ENCODE measurements at places on chromosomes 7 and 10.

DNA sequence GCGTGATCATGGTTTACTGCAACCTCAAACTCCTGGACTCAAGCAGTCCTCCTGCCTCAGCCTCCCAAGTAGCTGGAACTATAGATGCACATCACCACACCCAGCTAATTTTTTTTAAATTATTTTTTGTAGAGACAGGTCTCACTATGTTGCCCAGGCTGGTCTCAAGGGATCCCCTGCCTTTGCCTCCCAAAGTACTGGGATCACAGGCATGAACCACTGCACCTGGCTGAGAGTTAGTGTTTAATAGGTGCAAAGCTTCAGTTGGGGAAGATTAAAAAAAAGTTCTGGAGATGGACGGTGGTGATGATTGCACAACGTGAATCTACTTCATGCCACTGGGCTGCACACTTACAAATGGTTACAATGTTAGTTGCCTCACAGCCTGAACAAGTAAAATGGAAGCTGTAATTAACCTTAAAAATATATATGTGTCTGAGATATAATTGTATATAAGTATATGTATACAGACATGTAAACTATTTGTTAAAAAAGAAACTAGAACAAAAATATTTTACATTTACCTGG is 106.4 kb upstream of the ZNF438 start:
- DNase-seq, result no peak

DNA sequence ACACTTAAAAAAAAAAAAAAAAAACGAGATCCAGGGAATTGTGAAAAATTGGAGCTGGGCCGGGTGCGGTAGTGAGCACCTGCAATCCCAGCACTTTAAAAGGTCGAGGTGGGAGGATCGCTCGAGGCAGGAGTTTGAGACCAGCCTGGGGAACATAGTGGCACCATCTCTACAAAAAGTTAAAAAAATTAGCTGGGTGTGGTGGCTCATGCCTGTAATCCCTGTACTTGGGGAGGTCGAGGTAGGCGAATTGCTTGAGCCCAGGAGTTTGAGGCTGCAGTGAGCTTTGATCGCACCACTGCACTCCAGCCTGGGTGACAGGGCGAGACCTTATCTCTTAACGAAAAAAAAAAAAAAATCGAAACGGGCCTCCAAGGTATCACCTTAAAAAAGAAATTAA is 2.0 kb downstream of the CLDN4 start:
- no peak for DNase-seq

DNA sequence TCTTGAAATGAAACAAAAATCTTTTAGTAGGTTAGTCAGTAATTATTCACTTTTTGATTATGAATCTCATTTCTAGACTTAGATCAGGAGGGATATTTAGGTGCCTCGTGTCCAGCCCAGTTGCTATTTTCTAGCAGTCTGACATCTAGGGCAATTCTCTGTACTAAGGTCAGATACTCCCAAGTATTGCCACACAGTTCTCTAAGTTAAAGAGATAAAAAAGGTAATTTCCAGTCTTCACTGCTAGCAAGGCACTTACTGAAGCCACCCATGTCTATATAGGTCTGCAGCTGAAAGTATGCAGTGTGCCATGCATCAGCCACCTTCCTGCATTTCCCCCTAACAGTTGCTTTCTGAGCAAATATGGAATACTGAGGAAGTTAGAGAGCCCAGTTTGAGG is 83.4 kb downstream of the PON1 start:
- DNase-seq, result no peak

- DNase-seq, result no peak
Measured at GRCh38 chr7:57404343-57404966, 45.5 kb upstream of the ZNF716 start.

DNA sequence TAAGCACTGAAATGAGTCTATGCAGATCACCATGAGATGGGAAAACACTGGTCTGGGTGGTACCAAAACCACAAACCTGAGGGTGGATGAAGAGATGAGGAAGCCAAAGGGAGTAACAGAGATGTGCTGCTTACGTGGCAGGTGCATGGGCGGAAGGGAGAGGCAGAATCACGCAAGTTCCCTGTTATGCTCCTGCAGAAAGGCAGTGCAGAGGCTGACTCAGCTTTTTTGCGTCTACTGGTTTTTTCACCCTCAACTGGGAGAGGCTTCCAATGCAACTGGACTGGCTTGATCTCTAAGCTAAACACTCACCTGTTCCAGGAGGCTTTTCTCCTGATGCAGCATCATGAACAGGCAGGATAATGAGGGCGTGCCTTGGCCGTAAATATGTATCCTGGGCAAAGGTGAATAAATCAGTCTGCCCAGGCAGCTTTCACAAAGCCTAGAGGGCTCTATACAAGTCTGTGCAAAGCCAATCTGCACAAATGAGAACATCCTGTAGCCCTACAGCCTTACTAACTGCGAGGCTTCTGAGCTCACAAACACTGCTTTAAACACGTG is 95.4 kb upstream of the AFAP1L2 start:
- DNase-seq, result no peak

- no peak for DNase-seq
Measured at GRCh38 chr7:142153400-142153799, 41.9 kb downstream of the MGAM2 start.

- DNase-seq, result peak; percentile 21
Measured at GRCh38 chr7:44477063-44477830, 13.2 kb downstream of the NUDCD3 start.

DNA sequence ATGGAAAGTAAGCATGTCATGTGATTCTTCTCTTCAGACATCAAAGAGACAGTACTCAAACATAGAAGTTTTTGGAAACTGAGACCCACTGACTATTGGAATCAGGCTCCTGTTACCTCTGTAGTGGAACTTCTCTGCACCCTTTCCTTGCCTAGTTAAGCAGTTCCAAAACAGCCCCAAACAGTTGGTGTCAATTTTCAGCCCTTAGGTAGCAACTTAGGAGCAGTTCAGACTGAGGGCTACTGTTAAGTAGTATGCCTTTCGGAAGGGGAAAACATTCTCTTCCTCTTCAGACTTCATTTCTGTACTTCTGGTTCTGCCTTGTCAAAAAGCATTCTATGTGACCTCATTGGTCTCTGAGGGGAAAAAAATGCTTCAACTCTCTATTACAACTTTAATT is 85.7 kb downstream of the ZNF277 start:
- DNase-seq, result no peak

GRCh38 chr7:9250876-9251275 is 817.5 kb downstream of the NXPH1 start:
- no peak for DNase-seq

DNA sequence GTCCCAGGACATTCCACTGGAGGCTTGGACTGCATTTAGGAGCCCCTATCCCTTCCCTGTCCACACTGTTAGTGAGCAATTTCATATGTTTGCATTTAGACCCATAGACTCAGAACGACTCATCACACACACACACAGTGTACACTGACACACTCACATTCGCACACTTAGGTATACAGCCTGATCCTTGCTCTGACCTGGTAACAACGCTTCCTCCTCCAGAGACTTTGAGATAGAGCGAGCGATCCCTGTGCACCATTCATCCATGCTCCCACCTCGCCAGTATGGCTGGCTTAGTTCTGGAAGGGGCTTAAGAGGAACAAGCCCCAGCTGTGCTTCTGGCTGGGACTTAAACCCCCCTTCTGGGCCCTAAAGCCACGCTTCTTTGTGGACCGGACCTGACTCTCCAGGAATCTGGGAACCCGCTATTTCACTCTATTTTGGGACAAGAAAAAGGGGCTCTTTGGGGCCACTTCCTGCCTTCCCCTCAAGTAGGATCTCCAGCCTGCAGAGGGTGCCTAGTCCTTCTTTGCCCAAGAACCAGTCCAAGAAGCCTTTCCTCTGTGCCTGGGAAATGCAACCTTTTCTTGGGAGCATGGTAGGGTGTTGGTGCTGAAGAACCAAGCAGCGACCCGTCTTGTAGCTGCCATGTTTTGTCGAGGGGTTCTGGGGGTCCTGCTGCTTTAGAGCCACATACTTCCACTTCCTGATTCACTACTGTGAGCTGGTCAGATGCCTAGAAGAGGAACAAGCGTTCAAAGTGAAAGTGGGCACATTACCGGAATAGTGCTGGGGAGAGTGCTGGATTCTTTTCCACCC is 1.1 kb upstream of the HOXA13 start:
- no peak for DNase-seq

DNA sequence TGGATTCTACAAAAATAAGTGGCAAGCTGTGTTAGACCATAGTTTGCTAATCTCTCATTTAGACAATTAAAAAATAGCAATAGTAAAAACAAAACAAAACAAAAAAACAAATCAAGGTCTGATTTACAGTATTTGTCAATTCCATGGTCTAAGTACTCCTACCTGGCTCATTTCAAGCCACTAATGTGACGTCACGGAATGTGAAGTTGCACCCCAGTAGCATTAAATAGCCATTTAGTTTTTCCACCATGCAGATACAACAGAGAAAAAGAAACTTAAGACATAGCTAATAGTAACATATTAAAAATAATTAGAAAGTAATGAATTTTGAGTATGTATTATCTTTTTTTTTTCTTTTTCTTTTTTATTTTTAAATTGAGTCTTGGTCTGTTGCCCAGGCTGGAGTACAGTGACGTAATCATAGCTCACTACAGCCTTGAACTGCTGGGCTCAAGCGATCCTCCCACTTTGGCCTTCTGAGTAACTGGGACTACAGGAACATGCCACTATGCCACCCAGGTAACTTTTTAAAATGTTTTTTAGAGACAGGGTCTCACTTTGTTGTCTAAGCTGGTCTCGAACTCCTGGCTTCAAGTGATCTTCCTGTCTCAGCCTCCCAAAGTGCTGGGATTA is 101.2 kb downstream of the MKX start:
- DNase-seq, result no peak

DNA sequence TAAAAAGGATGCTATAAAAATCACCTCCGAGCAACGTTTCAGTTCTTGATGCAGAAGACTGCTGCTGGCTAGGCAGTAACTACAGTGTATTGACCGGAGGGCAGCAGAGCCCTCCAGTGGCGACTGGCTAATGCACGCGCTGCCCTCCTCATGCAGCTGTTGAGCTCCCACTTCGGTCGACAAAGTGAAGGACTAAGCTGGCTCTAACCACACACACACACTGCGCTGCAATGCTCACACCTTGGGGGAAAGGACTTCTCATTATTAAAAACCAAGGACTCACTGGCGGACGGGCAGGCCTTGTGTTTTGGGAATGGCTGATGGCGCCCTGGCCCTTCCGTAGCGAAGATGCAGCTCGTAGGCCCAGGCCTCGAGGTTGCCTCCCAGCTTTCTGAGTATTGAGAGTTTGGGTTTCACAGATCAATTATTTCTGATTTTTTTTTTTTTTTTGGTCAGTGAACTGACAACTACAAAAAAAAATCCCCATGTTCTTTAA is 120.9 kb upstream of the DIP2C start:
- DNase-seq, result no peak

DNA sequence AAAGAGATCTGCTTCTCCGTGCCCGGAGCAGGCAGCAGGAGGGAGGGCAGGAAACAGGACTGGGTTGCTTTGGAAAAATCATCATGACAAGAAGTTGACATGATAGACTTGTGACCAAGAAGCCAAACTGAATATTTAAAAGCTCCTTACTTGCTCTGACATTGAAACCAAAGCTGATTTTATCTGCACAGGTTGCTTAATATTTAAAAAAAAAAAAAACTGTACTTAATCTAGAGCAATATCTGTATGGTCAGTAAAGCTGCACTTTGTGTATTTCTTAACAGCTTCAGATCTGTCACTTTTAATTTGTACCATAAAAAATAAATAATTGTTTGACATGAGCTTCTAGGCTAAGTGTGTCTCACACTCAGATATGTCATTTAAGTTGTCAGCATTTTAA is 97.9 kb upstream of the YAE1 start:
- DNase-seq, result no peak

- DNase-seq, result no peak
Measured at GRCh38 chr7:156829669-156830336, 63.2 kb downstream of the LMBR1 start.

- DNase-seq, result no peak
Measured at GRCh38 chr7:623464-623863, 103.0 kb upstream of the DNAAF5 start.

- no peak for DNase-seq
Measured at GRCh38 chr7:80145780-80146422, 11.3 kb downstream of the GNAI1 start.

Measured in anterior cingulate cortex (tissue), 58 donors.